ENCODE measurements at places on chromosomes 2 and 18.

DNA sequence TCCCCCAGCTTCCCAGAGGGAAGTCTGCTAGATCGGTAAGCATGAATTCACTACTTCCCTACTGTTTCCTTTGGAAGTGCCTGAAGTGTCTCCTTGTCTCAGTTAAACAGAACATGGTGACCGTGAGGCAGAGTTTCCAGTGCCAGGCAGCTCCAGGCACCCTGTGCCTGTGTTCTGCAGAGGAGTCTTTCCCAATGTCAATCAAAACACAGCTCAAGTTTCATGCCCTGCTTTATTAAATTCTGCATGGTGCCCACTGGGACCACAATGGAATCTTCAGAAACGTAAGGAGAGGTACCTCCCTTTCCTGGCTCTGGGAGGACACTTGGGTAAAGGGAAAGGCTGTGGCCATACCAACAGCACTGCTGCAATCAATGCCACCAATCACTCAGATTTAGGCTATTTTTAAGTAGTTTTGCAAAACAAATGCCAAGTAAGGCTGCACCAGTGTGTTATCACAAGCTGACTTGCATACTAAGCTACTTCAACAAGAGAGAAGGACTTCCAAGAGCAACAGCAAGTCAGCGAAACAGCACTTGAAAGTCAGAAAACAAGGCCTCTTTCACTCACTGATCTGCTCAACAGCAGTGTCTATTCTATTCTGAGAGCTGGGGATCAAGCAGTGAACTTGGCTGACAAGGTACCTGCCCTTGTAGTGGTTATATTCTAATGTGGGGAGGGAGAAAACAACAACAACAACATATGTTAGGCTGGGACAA is 14.9 kb downstream of the LPIN2 start:
- DNase-seq: no peak

DNA sequence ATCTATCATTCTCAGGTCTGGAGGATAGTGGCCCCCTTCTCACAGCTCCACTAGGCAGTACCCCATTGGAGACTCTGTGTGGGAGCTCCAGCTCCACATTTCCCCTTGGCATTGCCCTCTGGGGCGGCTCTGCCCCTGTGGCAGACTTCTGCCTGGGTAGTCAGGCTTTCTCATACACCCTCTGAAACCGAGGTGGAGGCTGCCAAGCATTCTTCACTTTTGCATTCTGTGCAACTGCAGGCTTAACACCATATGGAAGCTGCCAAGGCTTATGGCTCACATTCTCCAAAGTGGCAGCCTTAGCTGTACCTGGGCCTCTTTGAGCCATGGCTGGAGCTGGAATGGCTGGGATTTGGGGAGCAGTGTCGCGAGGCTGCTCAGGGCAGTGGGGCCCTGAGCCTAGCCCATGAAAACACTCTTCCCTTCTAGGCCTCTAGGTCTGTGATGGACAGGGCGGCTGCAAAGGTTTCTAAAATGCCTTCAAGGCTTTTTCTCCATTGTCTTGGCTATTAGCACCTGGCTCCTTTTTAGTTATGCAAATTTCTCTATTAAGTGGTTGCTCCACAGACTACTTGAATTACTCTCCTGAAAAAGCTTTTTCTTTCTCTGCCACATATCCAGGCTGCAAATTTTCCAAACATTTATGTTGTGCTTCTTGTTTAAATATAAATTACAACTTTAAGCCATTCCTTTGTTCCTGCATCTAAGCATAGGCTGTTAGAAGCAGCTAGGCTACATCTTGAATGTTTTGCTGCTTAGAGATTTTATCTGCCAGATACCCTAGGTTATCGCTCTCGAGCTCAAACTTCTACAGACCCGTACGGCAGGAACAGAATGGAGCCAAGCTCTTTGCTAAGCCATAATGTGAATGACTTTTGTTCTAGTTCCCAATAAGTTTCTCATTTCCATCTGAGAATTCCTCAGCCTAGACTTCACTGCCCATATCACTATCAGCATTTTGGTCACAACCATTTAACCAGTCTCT is 206.5 kb downstream of the CPS1 start:
- DNase-seq: no peak

DNA sequence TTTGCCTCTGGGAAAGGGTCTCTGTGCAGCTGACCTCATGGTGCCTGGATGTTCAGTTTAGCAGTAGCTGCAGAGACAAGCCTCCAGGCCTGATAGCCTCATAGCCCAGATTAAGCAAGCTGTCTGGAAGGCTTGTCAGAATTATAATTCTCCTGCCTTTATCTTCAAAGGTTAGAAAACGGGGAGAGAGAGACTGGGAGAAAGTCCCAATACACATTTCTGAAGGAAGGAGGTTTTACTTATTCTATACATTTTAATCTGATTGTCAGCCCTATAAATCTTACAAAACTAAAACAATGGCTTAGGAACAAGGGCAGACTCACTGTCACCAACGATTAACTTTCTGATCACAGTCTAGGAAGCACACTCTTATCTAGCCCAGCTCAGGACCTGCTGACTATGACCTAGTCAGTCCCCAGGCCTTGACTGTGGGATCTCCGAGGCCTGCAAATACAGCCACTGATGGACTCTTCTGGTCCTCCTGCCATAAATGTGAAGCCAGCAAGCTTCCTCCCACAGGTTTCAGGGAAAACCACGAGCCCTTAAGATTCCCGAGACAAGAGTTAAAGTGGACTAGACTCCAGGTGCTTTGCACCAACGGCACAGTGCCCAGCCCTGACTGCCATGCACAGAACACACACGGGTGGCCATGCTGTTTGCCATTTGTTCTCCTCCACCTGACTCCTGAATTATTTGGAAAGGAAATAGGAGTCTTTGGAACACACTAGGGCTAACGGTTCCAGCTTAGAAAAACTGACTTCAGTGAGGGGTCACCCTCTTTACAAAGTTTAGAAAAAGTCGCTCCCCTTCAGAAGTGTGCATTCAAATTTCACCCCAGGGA is 111.4 kb upstream of the SMAD7 start:
- no peak for DNase-seq

DNA sequence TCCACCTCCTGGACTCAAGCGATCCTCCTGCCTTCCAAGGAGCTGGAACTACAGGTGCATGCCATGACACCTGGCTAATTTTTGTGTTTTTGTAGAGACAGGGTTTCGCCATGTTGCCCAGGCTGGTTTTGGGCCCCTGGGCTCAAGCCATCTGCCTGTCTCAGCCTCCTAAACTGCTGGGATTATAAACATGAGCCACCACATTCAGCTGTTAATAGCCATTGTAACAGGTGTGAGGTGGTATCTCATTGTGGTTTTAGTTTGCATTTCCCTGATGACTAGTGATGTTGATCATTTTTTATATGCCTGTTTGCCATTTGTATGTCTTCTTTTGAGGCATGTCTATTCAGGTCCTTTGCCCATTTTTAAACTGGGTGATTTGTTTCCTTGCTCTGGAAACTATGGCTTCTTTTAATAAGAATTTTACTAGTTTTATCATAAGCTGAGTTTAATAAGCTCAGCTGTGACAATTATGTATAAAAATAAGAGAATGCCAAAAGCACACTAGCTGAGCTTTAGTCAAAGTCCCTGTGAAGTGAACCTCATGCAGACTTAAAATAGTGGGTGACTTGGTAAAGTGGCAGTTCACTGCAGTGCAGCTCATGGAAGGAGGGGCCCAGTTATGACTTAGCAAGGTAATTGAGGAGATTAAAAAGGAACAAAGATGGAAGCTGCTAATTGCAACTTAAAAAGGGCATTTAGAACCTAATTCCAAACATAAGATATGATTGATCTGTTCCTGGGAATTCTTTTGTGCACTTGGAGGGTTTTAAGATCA is 465.1 kb downstream of the TGIF1 start:
- no peak for DNase-seq

GRCh38 chr2:8306530-8307351 is 375.1 kb upstream of the ID2 start:
- DNase-seq: peak; percentile 43

DNA sequence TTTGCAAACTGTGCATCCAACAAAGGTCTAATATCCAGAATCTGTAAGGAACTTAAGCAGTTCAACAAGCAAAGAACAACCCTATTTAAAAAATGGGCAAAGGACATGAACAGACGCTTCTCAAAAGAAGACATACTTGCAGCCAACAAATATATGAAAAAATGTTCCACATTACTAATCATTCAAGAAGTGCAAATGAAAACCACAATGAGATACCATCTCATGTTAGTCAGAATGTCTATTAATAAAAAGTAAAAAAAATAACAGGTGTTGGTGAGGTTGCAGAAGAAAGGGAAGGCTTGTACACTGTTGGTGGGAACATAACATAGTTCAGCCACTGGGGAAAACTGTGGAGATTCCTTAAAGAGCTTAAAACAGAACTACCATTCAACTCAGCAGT is 126.2 kb downstream of the NAT8 start:
- no peak for DNase-seq

GRCh38 chr18:21896732-21897336 is 156.2 kb downstream of the MIB1 start:
- DNase-seq: no peak

DNA sequence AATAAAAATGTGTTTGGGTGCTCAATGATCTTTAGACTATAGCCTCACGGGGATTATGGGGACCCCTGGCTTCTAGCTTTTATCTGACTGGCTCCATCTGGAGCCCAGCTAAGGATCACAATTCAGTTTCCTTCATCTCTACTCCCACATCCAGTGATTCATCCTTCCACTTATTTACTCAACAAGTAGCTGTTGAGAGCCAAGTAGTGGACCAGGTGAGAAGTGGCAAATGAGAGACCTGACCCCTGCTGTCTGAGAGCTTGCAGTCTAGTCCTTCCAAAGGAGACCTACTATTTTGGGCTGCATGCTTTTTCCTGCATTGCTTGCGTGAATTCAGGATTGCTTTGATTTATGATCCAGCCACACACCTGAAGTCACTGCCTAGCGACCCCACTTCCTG is 10.7 kb upstream of the DSG3 start:
- DNase-seq: no peak

DNA sequence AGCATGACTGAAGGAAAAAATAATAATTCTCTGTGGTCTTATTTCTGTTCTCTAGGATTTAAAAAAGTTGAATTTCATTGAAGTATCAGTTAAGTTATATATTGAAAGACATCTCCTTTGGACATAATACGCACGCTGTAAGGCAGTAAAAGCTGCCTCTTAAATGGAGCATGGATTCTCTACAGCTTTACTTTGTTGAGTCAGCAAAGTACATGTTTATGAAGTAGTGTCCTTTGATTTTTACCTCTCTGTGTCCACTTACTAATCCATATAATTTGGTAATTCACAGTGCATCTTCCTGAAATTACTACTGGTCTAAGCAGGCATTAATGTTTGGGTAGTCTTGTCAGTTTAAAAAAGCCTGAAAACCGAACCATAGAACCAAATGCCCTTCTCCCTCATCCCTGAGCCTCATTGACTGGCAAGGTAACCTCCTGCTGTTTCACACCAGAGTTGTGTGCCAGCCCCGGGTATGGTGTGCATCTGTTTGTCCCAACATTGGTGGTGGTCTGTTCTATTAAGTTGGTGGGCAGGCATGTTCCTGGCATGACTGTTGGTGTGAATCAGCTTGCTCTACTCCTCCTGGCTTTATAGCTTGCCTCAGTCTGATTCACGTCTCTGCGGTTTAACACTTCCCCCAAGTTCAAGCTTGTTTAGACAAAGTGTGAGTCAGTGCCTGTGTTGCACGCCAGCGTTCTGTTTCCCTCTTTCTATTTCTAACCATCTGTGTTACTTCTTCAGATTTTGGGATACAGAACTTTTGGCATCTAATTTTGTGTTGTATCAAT is 71.0 kb upstream of the ITM2C start:
- DNase-seq: peak; percentile 92

DNA sequence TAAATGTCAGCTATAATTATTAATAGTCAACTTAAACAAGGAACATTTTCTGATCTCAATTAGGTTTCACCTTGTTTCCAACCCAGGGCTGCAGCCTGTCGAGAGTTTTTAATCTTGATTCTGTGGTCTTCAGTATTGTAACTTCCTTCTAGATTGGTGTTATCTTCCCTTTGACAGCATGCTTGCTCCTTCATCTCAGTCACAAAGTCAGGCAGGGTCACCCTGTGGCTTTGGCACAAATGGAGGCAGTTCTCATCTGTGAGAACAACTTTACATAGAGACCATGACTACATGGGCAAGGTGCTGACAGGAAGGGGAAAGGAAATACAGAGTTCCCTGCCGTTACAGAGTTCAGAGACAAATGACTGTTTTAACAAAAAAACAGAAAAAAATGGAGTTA is 50.5 kb downstream of the HNRNPLL start:
- no peak for DNase-seq

DNA sequence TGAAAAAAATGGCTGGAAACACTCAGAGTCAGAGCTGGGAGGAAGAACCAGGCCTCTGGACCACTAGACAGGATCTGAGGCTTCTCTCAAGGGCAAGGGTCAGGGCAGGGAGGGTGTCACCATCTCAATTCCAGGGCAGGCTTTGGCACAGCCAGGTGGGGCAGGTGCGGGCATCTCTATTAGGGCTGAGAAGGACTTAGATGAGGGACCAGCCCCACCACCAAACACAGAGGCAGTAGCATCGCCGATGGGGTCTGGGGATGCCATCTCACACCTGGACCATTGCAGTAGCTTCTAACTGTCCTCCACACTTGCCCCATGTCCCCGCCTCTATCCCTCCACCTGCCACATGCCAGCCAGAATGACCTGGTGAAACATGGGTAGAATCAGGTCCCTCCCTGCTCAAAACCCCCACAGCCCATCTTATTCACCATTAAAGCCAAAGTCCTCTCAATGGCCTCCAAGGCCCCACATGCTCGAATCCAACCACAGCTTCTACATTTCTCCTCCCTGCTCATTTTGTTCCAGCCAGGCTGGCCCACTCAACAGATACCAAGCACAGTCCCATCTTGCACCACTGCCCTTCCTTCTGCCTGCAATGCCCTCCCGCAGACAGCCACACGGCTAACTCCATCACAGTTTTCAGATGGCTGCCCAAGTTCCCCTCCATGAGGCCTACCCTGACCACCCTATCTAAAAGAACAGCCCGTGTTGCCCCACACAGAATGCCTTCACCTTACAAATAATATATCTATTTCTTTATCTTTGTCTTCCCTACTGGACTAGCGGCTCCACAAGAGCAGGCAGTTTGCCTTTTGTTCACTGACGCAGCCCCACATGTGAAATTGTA is 177.4 kb downstream of the SMAD2 start:
- DNase-seq: no peak

DNA sequence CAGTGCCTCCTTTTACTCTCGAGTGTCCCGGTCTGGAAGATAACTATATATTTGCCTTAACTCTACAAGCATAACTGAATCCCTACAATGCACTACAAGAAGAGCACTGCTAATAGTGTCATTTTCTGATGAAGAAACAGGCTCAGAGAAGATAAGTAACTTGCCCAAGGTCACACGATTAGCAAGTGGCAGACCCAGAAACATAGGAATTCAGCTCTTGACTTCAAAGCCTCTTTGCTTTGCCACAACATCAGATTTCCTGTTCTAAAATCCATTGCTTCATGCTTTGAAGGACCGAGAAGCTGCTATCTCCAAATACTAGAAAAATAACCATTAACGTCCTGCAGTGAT is 65.6 kb downstream of the HS1BP3 start:
- no peak for DNase-seq

DNA sequence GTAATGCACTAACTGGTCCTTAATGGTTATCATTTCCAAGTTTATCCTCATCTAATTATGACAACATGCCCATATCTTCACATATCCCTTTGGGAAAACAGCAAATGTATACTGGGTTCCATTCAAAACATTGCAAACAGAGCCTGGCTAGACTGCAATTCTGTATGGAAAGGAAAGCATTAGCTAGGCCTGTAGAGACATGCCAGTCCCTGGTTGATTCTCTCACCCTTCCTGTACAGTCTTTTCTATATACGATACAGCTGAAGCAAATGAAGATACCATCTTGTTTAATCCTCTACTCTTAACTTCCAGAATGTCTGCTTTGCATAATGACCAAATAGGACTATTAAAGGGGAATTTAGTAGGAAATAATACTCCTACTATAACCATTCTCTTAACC is 294.4 kb upstream of the MC4R start:
- no peak for DNase-seq

- DNase-seq: no peak
Observed at GRCh38 chr2:178163395-178163794, 30.9 kb upstream of the OSBPL6 start.

All from activated CD8-positive, alpha-beta memory T cell treated with anti-CD3 and anti-CD28 coated beads, Interleukin-2, amount 10 ng/mL, durations not matched to agents 7 days and 5 days (primary cell).